ENCODE measurements at places on chromosomes 2 and 18.

GRCh38 chr2:188381614-188382013 is 89.9 kb downstream of the GULP1 start:
- no peak for DNase-seq

DNA sequence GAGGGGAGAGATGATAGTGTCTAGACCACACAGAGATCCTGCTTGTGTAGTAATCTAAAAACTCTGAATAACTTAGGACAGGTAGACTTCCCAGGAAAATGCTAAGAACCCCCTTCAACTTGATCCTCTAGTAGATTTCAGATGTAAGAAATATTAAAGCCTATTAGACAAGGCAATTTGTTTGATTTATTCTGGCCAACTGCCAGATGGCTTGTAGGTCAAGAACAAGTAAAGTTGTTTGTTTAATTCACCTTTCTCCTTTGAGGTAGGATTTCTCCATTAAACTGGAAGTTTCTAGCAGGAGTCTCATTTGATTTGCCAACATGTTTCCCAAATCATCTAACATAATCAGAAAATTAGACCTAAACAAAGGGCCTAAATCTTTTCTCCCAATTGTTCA is 48.6 kb downstream of the SH3RF3 start:
- no peak for DNase-seq

GRCh38 chr2:71581026-71581425 is 127.7 kb downstream of the DYSF start:
- no peak for DNase-seq

- no peak for DNase-seq
Measured at GRCh38 chr2:222332116-222332515, 33.3 kb upstream of the PAX3 start.

DNA sequence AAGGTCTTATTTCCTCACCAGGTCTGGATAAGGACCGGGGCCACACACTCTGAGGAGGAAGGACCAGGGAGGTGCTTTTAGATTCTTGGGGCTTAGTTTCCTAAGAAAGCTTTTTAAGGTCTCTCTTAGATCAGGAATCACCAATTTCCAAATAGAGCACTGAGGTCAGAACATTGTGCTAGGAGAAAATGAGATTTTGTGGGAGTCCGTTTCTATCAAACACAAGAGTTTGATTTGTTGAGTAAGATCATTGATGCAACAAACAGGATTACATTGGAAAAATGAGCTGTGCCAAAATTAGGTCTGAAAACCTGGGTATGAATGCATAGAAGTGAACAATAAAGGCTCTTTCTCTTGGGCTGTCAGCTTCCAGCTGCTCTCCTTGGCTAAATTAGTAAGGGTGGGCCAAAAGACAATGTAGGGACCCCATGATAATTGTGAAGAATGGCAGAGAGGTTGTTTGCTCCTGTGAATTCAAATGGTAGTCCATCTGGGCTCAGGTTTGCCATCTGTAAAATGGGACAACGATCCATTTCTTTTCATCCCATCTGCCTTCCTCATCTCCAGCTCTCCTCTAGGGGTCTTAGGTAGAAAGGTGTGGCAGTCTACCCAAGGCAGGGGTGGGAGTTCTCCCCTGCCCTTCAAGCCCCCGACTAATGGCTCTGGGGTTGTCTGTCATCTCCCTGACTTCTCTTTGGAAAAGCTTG is 20.0 kb downstream of the IGFBP2 start:
- no peak for DNase-seq

GRCh38 chr2:101265893-101266499 is 13.3 kb downstream of the CNOT11 start:
- DNase-seq: no peak

GRCh38 chr2:68607837-68608236 is 35.5 kb upstream of the PROKR1 start:
- DNase-seq: no peak

DNA sequence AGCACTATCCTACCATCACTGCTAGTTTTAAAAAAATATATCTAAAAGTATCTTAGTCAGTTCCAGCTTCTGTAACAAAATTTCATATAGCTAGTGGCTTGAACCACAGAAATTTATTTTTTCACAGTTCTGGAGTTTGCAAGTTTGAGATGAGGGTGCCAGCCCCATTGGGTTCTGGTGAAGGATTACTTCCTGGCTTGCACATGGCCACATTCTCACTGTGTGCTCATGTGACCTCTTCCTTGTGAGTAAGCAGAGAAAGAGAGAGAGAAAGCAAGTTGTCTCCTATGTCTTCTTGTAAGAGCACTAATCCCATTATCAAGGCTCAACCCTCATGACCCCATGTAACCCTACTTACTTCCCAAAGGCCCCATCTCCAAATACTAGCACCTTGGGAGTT is 158.9 kb downstream of the DOK6 start:
- no peak for DNase-seq

- DNase-seq: no peak
Measured at GRCh38 chr2:74002505-74003421, 18.1 kb downstream of the TET3 start.

DNA sequence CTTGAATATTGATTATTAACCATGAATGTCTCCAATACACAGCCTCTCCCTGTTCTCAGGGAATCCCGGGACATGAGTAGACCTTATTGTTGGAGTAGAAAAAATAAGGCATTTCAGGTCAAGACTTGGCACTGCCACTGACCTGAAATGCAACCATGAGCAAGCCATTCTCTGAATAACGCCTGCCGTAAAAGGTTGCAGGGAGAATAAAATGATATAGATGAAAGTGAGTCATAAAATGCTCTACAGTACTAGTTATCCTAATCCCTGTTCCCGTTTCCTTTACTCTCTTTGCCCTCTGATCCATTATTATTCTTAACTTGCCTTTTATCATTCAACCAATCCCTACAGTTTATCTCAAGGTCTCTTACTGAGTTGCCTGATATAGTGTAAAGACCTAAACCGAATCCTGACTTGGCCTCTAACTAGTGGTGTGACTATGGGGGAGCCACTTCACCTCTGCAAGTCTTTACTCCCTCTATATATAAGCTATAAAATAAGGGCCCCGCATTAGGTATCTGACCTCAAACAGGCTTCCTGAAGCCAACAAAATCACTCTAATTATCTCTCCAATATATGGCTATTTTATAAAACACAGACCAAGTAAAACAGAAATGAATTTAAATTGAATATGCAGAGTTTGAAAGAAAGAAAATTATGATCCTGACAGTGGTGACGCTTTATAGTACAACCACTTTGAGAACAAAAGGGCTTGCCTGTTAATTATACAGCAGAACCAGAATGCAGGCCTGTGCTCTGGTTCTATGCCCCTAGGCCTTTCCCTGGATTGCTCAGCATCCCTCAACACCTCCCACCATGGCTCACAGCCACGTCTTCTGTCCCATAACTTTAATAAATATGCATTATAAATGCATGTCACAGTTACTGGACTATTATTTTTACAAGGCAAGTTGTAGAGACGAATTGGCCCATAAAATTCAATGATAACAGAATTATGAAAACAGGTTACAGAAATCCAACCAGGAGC is 183.1 kb downstream of the STK39 start:
- DNase-seq: no peak

DNA sequence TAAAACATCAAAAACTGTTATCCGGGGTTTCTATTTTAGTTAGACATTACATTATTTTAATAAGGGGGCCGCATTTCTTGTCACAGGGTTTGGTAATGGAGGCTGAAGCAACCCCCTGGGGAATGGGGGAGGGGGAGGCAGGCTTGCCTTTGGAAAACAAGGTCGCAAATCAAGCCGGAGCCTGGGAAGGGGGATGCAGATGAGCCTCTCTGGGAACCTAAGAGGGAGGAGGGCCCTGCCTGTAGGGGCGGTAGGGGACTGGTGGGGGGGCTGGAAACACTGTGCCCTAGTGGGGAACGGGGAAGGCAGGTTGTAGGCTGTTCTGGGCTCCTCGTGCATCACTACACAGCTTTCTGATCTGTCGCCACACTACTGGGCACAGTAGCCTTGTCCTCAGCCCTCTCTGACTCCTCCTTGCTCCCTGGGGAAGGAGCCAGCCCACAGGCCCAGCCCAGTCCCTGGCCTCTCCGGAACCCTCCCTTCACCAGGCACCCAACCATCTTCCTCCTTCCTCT is 170.2 kb upstream of the SMAD2 start:
- no peak for DNase-seq

DNA sequence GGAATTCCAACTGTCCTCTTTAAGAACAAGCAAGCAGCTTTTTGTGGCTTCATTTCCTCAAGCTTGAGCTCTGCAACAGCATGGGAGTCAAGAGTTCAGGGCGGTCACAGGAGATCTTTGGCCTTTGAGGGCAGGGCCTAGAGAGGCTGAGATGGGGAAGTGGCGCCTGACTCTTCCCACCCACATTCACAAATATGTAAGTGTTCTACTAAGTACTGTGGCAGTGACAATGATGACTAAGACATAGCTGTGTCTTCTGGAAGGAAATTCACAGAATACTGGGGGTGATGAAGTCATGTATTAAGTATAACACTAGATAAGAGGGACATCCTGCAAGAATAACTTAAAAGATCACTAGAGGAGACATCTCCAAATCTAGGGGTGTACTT is 15.0 kb downstream of the RND3 start:
- no peak for DNase-seq

GRCh38 chr2:190607657-190608357 is 41.1 kb upstream of the NAB1 start:
- DNase-seq: no peak

DNA sequence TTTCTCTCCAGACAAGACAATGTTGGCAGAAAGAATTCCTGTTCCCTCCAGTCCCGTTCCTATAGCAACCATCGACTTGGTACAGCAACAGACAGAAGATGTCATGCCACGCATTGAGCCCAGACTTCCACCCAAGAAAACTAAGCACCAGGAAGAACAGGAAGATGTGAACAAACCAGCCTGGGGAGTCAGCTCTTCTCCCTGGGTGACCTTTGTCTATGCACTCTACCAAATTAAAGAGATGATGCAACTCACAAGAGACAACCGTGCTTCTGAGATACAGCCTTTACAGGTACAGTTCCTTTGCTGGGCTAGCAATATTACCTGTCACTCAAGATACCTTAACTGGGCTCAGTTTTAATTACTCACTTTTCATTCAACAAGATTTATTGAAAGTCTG is 37.1 kb downstream of the NEMP2 start:
- DNase-seq: no peak

DNA sequence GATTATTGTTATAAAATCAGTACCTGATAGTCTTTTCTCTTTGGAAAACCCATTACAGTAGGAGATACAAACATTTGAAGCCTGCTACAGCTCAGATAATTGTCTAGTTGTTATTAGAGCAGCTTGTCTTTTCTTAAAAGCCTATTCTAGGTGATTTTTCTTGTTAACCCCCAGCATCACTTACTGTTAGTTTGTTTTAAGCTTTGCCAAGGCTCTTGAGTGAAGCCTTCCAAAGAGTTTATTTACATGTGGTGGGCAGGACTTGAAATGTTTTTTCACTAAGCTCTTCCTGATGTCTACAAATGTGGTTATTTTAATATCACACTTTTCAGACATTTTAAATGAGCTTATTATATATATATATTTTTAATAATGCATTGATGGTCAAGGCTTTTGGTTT is 791.3 kb downstream of the PLCL1 start:
- no peak for DNase-seq

- DNase-seq: no peak
Measured at GRCh38 chr2:238525990-238526389, 99.3 kb downstream of the ASB1 start.

- no peak for DNase-seq
Measured at GRCh38 chr2:144405982-144406788, 113.7 kb downstream of the ZEB2 start.

DNA sequence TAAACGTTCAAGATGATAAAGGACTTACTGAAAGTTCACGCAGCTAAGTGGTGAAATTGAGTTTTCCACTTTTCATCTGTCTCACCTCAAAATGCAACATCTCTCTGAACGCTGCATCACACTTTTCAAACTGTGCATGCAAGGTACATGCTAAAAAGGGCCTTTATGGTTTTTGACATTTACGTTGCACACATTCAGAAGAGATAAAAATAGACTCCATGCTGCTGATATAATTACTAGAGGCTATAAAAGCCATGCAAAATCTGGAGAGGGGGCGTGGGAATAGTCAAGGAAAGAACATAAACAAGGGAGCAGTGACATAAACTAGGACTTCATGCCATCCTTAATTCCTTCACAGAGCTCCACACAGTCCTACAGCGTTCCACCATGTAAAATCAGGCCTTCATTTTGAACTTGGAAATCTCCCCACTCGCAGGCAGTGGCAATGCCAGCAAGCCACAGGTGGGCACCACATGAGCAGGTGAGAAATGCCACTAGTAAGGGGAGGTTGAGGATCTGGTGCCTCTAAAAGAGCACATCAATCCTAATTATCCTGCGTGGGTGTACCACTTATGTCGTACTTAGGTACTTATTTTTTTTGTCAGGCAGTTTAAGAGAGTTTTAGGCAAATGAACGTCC is 71.4 kb downstream of the ZEB2 start:
- no peak for DNase-seq

- no peak for DNase-seq
Measured at GRCh38 chr2:241064008-241064801, 37.9 kb downstream of the MTERF4 start.

- no peak for DNase-seq
Measured at GRCh38 chr18:75231053-75231406, 20.4 kb downstream of the TSHZ1 start.

DNA sequence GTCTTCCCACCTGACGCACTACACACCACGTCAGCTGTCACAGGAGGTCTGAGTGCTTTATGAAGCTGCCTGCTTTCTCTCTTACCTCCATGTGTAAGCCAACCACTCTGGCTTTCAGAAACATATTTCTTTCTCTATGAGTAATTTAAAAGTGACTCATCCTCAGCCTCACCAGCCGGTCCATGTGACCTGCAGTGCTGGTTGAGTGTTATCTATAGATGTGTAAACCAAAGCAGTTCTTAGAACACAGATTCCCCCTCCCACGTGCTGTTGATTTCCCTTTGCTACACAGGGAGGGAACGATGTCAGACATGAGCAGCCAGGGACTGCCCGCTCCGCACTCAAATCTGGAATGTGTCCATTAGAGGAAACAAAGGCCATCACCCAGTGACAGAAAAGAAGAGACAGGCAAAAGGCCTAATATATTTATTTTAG is 157.8 kb downstream of the BCL2 start:
- DNase-seq: no peak

- no peak for DNase-seq
Measured at GRCh38 chr2:26359886-26360473, 13.4 kb upstream of the ADGRF3 start.

DNA sequence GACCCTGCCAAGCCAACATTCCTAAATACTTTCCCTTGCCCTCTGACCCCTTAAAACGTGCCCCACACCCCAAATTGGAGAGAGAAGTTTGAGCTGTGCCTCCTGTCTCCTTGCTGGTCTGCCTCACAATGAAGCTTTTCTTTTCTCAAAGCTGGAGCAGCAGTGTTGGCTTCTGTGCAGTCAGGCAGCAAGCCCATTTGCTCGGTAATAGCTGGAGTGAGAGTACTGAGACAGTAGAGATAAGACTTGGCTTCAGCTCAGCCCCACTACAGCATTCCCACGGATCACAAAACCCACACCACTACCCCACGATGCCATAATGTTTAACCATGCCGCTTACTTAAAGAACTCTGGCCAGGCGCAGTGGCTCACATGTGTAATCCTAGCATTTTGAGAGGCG is 73.0 kb downstream of the NCAPH start:
- DNase-seq: no peak

GRCh38 chr2:30968660-30969397 is 161.6 kb upstream of the CAPN13 start:
- no peak for DNase-seq

- no peak for DNase-seq
Measured at GRCh38 chr2:150646746-150647145, 159.3 kb upstream of the RND3 start.

Data from KG1 (cell line).